Right hindlimb (tissue), 1 donor: ENCODE measurements at places on chromosomes 11 and 22.

GRCh38 chr11:72863091-72863490, 48.9 kb downstream of the ATG16L2 start:
- no peak for DNase-seq

DNA sequence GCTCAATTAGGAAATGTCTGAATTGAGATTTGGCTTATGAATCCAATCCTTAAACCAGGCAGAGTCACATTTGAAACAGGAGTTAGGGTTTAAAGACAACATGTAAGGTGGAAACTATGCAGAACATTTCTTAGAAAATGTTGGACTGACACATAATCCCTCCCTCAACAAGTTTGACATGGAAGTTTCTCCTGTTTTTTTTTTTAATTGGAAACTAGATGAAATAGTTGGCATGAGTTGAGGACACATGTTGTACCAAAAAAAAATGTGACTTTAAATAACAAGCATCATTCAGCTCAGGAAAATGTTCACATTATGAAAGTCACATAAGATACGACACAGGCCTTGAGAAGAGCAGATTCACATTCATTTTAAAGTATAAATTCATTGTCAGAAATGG, 154.9 kb upstream of the DDI1 start:
- DNase-seq, result no peak

DNA sequence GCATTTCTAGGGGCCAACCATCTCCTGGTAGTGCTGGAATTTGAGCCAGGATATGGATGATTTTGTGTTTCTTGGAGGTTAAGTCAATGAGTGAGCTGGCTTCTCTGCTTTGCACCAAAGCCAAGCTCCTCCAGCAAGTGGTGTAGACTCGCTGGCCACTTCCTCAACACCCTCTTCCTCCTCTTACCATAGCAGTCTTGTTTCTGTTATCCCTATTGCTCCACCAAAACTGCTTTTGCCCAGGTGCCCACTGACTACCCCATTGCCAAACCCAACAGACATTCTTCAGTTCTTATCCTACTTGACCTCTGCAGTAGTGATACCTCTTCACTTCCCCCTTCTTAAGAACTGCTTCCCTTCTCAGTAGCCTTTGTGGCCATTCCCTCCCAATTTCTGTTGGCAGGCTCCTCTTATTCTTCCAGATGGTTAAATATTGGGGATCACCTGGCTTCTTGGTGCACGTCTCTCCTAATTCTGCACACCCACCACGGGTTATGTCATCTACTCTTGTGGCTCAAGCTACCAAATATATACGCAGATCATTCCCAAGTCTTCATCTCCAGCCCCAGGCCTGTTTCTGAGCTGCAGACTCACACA, 7.0 kb upstream of the PRG2 start:
- no peak for DNase-seq

GRCh38 chr11:93740031-93740729, 1.1 kb downstream of the TAF1D start:
- DNase-seq, result peak; percentile 26

- DNase-seq, result no peak
Observed at GRCh38 chr11:64916040-64916774, 802 bp downstream of the ATG2A start.

DNA sequence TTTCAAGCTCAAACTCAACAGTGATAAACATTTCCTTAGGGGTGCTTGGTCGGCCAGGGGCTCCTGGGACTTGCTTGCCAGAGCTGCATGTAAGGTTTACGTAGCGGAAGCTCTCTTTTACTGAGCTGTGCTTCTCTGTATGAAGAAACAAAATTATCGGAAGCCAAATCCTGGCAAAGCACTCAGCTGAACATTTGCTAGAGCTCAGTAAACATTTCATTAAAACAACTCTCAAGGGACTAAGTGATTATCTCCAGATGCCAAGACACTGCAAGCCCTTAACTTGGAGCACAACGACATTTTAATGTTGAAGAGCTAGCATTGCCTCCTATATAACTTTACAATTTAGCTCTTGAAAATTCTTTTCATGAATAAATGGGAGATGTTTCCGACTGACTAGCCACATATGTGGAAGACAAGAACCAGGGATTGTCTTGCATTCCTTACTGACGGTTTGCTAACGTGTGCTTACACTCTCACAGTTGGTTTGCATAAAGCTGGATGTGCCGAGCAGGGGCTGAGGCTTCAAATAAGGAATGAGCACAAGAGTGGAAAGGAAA, 43.4 kb downstream of the SCUBE2 start:
- DNase-seq, result peak; percentile 59

DNA sequence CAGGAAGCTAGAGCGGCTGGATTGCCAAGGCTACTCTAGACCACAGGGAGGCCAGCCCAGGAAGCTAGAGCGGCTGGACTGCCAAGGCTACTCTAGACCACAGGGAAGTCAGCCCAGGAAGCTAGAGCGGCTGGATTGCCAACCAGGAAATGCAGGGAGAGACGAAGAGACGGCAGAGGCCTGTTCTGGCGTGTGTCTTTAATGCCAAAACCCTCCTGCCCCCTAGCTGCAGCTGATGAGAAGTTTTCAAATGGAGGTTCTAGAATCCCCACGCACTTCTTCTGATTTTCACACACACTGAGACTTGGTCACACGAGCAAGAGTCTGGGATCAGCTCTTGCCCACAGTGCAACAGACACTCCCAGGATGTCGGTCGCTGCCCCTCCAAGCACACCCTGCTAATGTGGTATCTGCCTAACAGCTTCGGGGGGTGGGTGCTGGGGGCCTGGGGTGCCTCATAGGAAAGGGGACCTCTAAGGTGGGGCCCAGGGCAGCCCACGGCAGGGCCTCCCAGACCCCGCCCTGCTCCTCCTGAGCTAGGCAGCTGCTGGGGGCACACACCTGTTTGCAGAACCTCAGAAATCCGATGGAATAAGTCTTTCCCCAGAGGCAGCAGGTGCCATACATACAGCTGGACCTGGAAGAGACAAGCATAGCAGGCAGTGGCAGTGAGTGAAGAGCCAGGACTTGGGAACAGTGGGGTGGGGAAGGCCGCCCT, 28.5 kb downstream of the MAFF start:
- DNase-seq, result no peak

- no peak for DNase-seq
Observed at GRCh38 chr11:130136107-130136506, 23.5 kb upstream of the ST14 start.

DNA sequence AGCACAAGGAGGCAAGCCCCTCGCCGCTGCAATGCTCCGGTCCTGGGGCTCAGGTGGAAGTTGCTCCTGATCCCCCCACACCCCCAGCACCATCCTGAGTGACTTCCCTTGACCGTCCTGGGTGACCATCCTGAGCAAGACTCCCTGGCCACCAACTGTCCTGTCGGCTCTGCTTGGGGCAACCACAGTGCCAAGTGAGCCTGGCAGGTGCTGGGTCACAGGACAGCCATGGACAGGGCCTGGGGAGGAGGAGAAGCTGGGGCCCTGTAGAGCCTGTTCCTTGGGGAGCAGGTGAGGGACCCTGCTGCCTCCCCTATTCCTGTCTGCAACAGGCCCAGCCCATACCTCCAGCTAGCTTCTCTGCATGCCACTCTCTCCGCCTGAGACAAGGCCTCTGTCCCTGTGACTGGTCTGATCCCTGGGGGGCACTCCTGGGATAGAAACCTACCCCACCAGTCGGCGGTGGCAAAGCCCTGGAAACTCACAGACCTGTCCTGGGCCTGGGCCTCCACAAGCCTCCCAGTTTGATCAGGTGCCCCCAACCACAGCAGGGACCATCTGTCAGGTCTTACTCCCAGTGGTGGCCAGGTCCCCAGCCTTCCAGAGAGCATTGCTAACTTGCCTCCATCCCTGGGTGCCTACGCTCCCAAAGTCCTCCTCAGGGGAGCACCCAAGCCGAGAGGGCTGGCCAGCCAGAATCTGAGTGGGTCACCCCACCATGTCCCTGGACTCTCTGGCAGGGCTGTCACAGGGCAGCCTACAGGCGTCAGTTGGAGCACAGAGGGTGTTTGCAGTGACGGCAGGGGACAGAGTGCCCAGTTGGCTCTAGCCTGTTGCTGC, 68.7 kb upstream of the WNT7B start:
- peak; percentile 25 for DNase-seq

- no peak for DNase-seq
Observed at GRCh38 chr11:128803011-128803410, 64.1 kb downstream of the KCNJ1 start.

DNA sequence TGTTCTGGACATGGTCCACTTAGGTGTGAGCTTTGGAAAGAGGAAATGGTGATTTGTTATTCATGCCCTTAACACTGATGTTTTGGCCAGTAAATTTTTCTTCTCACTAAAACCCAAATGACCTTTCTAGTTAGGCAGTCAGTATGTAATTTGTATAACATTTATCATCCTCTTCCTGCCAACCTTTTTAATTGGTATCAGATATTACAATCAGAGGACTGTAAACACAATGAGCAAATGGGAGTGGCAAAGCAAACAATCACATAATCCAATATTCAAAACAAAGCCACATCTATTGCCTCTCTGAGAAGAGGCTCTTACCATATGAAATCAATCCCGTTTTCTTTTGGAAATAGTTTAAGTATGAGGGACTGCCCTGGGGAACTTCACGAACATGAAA, 49.1 kb downstream of the BBOX1 start:
- no peak for DNase-seq

DNA sequence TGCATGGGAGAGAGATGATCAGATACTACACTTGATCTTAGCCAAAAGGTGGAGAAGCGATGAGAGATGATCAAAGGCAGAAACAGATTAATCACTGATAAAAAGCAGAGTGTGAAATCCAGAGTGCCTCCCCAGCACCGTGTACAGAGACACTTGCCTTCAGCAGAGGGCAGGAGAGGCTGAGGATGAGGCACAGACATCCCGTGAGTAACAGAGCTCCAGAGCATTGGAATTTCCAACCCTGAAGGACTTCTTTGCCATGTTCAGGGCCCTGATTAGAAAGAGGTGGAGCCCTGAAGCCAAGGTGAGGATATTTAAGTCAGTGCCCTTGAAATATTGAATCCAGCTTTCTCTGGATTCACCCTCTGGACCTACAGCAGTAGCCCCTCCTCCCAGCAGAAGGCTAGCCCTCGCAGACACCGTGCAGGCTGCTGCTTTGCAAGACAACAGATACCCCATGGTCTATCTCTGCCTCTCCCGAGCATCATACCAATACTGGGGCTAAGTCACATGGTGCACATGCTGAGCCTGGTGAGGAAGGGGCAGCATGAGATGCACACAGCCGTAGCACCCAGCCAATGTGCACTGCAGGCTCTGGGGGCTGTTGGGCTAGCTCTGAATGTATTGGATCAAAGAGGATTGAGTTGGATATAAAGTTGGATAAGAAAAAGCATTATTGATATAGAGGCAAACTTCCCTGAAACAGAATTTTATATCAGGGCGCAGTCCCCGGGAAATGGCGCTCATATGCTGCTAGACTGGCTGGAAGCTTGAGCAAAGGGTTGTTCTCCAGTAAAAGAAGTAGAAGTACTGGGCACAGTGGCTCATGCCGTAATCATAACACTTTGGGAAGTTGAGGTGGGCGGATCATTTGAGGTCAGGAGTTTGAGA, 200.3 kb upstream of the B3GAT1 start:
- DNase-seq, result no peak

DNA sequence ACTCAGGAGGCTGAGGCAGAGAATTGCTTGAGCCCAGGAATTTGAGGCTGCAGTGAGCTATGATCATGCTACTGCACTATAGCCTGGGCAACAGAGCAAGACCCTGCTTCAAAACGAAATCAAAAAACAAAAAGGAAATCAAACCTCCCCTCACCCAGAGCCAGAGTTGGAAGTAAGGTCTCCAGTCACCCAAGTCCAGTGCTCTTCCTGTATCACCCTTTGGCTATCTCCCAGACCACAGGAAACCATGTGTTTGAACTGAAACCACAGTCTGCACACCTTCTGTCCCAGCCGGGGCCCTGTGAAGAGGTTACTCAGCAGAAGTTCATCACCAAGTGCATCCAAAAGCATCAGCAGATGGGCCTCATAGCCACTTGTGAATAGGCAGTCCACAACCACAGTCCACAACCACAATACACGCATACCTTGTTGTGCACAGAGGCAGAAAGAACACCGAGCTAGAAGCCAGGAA, 4.6 kb downstream of the MYH9 start:
- no peak for DNase-seq

DNA sequence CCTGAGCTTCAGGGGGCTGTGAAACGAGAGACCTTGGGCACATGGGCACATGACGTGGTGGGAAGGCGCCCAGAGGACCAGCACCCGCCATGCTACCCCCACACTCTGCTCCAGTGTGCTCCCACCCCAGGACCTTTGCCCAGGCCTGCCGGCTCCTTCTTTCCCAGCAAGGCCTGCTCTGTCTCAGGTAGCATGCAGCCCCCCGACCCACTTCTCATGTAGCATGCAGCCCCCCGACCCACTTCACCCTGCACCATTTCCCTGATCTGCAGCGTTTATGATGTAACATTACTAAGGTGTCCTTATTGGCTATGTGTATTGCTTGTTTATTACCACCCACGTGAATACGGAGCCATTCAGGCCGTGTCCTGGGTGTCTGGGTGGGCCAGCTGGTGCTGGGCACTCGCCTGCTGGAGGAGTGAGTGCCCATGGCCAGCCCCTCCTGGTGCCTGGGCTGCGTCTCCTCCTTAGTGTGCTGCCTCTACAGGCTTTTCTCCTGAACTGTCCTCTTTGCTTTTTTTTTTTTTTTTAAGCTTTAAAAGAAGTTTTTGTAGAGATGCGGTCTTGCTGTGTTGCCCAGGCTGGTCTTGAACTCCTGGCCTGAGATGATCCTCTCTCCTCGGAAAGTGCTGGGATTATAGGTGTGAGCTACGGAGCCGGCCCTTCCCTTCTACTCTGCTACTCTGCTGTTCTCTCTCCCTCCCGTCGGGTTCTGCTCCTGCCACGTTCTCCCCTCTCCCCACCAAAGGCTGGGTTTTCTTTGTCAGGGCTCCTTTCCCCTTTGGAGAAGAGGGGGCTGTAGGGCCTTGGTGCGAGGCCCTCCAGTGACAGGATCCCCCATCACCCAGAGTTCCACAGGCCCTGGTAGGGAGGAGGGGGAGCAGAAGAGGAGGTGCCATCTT, 29.4 kb downstream of the LRP5 start:
- no peak for DNase-seq

DNA sequence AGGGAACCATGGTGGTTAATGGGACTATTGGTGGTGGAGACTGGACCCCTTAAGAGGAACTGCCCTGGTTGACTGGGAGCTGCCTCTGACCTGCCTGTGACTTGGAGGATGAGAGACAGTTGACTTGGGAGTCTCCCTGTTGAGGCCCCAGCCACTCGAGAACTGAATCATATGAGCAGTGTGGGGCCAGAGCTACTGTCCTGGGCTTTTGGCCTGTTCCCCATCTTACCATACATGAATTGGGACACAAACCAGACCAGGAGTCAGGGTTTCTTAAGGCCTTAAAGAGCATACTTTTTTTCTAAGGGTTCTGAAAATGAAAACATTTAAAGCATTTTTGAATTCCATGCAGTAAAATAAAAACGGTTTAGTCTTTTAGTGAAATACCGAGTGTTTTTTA, 92.8 kb downstream of the TEAD1 start:
- DNase-seq, result no peak
